NCI-H2029 (cell line): ENCODE measurements at places on chromosomes 2 and 18.

DNA sequence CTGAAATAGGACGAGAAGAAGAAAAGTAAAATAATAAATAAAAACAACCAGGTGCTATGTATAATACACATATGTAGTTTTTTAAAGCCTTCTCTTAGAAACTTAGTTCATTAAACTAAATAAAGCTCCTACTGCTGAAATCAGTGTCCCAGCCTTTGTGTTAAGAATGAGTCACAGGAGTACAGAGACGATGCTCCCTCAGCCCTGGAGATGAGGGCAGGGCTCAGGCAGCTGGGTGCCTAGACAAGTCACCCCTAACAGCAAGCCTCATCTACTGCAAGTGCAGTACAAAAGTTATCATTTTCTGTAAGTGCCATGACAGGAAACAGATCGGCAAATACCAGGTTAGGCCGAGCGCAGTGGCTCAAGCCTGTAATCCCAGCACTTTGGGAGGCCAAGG, 18.2 kb downstream of the KIDINS220 start:
- DNase-seq = no peak

DNA sequence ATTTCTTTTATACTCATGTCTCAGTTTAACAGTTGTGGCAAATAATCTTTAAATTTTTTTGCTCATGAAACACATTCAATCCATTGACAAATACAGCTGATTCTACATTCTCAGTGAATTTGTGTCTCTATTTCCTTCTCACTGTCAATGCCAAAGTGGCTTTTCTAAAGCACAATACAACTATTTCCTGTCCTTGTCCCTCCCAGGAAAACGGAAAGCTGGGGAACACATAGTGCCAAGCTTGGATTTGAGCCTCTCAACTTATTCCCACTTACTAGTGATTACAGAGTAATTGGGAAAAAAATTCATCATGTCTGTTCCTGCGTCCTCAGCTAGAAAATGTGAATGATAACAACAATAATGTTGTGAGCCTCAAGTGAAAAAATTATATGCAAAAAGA, 899.7 kb upstream of the CDH2 start:
- DNase-seq = no peak

DNA sequence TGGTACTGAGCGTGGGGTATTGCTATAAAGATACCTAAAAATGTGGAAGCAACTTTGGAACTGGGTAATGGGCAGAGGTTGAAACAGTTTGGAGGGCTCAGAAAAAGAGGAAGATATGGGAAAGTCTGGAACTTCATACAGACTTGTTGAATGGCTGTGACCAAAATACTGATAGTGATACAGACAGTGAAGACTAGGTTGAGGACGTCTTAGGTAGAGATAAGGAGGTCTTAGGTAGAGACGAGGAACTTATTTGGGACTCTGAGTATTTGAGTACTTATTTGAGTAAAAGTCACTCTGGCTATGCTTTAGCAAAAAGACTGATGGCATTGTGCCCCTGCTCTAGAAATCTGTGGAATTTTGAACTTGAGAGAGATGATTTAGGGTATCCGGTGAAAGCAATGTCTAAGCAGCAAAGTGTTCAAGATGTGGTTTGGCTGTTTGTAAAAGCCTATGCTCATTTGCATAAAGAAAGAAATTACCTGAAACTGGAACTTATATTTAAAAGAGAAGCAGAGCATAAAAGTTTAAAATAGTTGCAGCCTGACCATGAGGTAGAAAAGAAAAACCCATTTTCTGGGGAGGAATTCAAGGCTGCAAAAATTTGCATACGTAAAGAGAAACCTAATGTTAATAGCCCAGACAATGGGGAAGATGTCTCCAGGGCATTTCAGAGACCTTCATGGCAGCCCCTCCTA, 219.6 kb downstream of the PDE1A start:
- DNase-seq = no peak

DNA sequence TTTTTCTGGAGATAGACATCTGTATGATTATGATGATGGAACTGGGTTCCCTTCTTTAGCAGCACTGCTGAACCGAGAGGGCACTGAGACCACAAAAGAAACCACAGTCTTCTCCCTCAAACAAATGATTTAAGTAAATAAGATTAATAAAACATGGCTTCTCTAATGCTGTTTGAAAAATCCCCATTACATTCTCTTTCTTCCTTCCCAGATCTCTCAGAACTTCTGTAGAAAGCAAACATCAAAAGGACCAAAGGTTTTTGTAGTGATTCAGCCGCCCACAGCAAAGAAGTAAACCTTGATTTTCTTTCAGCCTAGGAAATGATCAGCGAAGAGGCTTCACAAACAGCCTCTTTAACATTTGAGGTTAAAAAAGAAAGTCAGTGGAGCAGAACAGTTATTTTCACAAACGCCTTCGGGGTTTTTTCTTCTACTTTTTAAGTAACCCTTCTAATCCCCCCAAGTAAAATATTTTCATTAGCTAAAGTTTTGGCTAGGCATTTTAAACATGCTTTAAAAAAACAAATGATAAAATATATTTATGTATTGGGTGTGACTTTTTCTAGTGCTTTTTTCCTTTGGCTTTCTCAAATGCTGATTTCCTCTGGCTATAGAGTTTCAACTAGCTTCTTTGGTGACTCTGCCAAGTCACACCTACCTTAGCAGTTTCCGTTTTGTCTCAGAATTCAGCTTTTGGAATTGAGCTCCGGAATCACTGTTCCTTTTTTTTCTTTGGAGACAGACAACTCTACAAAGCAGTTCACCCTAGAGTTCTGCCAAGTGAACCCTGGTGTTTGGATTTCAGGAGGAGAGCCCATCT, 89.6 kb downstream of the UPP2 start:
- no peak for DNase-seq

DNA sequence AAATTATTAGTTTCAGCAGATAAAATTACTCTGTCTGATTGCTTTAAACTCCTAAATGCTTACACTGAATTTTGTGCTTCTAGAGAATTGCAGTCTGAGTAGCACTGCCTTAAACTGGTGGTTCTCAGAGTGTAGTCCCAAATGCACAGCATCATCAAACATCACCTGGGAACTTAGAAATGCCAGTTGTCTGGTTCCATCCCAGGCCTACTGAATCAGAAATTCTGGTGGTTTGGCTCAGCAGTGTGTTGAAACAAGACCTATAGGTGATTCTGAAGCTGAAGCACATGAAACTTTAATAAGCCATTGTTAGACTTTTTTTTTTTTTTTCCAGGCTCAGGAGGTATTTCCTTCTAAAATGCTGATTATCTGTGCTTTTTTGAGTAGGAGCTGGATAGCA, 22.0 kb downstream of the EPC2 start:
- DNase-seq = no peak

GRCh38 chr2:200356857-200357384, 50.4 kb downstream of the SPATS2L start:
- no peak for DNase-seq

DNA sequence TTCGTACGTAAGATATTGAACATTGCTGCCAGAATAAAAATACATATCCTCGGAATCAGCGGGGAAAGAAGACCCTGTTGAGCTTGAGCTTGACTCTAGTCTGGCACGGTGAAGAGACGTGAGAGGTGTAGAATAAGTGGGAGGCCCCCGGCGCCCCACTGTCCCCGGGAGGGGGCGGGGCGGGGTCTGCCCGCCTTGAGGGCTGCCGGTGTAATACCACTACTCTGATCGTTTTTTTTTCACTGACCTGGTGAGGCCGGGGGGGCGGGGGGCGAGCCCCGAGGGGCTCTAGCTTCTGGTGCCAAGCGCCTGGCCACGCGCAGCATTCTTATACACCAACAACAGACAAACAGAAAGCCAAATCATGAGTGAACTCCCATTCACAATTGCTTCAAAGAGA, 324.0 kb upstream of the REG3G start:
- DNase-seq = no peak

DNA sequence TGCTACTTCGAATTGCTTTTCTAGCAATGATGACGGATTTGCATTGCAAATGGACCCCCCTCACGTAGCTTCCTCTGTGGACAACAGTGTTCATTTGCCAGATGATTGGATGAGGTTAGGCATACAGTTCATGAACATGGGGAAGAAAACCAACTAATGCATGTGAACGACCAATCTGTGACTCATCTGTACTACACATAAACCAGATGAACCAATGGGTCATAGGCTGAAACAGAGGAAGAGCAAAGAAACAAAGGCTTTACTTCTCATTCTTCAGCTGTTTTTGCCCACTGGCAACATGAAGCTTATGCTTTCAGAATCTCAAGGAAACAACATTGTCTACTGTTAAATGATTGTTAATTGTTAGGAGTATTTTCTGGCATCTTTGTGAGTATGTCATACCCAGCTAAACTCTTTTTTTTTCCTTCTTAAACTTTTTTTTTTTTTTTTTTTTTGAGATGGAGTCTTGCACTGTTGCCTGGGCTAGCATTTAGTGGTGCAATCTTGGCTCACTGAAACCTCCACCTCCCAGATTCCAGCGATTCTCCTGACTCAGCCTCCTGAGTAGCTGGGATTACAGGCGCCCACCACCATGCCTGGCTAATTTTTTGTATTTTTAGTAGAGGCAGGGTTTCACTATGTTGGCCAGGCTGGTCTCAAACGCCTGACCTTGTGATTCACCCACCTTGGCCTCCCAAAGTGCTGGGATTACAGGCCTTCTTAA, 35.5 kb downstream of the EFEMP1 start:
- DNase-seq = no peak

GRCh38 chr2:46547223-46548102, 68.1 kb downstream of the TMEM247 start:
- no peak for DNase-seq

DNA sequence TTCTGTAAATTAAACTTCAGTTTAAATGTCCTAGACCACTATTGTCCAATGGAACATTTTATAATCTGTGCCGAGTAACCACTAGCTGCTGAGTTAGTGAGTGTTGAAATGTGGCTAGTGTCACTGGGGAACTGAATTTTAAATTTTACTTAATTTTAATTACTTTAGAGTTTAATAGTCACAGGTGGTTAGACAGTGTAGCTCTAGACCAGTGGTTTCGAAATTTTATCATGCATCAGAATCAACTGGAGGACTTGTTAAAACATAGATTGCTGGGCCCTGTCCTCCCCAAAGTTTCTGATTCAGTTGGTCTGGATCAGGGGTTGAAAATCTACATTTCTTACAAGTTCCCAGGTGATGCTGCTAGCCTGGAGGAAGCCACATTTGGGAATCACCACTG, 110.4 kb downstream of the FMNL2 start:
- no peak for DNase-seq

DNA sequence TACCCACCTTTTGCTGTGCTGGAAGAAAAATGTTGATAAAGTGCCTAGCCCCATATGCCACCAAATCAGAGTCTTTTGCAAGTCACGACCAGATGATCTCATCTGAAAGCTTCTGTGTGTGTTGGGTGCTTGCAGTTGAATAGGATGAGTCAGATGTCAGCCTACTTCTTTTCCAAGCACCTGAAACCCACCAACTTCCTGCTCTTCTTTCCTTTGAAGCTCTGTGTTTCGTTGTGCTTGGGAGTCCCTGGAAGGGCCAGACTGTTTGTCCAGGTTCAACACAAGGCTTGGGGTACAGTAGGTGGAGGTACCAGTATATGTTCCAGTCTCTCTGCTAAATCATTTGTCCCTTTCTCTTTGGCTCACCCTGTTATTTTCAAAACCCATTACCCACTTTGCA, 36.8 kb upstream of the LCLAT1 start:
- DNase-seq = no peak

GRCh38 chr2:53852532-53852931, 7.2 kb downstream of the GPR75 start:
- DNase-seq = no peak

- peak; percentile 42 for DNase-seq
Observed at GRCh38 chr2:1707771-1708418, 36.4 kb downstream of the PXDN start.

GRCh38 chr2:225569995-225570394, 170.5 kb downstream of the NYAP2 start:
- DNase-seq = no peak

- no peak for DNase-seq
Observed at GRCh38 chr2:114032705-114033104, 142.8 kb downstream of the ACTR3 start.

DNA sequence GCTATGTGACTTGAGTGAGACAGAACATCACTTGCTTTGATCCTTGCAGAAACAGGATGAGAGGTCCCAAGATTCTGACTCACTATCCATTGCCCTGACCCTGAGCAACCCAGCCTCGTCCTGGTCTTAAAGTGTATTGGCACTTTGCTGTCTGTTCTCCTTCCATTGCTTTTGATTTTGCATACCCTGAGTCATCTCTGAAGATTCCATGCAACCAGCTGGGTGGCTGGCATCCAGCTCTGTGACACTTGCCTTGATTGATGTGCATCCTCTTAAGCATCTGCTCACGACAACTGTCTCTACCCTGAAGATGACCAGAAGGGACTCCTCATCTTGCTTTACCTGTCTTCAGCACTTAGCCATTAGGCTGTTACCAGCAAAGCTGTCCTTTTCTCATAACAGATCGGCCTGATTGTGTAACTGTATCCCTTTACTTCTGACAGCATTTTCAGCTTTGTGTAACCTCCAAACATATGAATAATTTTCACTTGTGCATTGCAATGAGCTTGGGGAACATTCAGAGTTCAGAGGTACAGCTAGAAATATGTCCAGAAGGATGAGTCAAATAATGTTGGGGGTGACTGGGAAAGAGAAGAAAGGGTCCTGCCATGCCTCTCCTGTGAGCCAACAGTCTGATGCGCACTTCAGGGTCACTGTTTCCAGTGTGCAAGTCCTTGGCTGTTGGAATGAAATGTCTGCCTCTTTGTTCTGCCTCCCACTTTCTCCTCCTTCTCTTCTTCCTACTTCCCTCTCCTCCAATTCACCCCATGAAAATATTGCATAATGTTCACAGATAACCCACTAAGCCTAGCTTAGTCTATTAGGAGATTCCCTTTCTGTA, 249.7 kb upstream of the OSR1 start:
- no peak for DNase-seq

GRCh38 chr2:17933256-17933655, 54.8 kb downstream of the KCNS3 start:
- no peak for DNase-seq

DNA sequence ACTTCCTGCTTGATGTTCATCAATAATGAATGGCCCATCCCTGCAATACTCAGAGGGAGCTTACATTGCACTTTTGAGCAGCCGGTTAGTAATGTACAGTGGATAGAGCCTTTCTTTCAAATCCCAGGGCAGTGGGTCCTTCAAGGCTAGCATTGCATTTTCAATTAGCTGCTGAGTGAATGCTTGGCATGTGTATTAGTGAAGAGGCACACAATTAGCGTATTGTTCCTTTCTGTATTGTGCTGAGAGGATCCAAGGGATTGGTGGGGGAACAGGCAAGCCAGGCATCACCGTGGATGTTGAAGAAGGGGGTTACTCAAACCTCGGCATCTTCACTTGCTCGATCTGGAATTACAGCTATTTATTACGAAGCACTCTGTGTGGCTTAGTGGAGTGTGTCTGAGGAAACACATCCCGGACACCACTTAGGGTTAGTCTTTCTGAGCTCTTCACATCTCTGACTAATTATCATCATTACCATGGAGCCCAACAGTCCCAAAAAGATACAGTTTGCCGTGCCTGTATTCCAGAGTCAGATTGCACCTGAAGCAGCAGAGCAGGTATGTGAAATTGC, at the start of gene PPP1R1C:
PPP1R1C (plus strand) TSS at position 222 of the 574 bp plus-strand sequence; CDS start at position 480, 258 bp downstream.
- no peak for DNase-seq

GRCh38 chr2:218218268-218219185, 1.5 kb downstream of the ARPC2 start:
- no peak for DNase-seq
